ENCODE measurements at places on chromosomes 4 and X.
A peak's percentile ranks its signal among the peaks of the same experiment; 100 is the strongest.

DNA sequence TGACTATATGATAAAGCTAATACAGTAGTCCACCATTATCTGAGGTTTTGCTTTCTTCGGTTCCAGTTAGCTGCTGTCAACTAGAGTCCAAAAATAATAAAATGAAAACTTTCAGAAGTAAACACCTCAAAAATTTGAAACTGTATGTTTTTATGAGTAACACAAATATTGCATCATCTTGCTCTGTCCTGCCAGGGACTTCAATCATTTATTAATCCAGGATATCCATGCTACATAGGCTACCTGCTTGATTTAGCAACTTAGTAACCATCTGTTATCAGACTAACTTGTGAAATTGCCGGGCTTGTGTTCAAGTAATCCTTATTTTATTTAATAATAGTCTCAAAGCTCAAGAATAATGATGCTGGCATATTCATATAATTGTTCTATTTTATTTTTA, 1537.8 kb upstream of the PABPC4L start:
- no peak for DNase-seq

DNA sequence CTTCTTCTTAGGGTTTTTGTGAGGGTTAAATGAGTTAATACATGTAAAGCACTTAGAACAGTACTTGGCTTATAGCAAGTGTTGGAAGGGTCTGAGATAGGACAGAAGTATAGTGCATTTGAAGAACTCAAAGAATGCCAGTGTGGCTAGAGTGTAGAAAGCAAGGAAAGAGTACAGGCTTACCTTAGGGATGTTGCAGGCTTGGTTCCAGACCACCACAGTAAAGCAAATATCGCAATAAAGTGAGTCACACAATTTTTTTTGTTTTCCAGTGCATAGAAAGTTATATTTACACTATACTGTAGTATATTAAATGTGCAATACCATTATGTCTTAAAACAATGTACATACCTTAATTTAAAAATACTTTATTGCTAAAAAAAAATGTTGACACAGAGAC, 41.3 kb downstream of the KIF4A start:
- DNase-seq = no peak

GRCh38 chr4:26418107-26418506, 72.2 kb downstream of the CCKAR start:
- DNase-seq = no peak

- no peak for DNase-seq
Observed at GRCh38 chr4:38495446-38495845, 168.6 kb upstream of the KLF3 start.

GRCh38 chrX:112313201-112313600, 230.6 kb upstream of the TRPC5 start:
- DNase-seq = no peak

DNA sequence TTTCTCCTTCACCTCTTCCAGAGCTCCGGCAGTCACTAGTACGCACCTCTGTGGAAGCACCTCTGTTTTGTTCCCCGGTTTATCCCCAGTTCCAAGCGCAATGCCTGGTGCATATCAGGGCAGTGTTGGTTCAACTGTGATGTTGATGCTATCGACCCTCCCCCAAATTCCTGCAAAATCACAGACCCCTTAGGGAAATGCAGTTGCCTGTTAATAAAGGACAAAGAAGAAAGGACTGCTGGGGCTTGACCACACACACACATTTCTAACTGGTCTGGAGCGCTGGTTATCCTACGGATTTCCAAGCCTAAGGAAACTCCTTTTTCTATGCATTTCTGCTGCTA, 530 bp upstream of the NMU start:
- DNase-seq = no peak

DNA sequence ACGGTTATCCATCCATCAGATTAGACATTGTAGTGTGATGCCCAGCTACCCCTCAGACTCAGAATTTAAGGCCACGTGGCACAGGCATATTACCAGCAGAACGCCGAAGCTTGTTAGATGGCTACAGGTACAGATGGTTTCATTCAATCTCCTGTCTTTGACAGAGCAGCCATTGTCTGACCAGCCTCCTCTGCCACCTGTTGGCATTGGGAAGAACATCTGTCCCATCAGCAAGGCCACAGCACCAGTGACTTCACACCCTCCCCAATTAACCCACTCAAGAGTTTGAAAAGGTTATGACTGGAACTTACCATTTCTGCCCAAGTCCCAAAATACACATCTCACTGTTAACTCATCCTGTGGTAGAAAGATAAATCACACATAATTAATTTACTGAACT, 22.0 kb upstream of the PHKA2 start:
- DNase-seq = no peak

GRCh38 chrX:129347291-129347690, 176.0 kb downstream of the SMARCA1 start:
- no peak for DNase-seq

DNA sequence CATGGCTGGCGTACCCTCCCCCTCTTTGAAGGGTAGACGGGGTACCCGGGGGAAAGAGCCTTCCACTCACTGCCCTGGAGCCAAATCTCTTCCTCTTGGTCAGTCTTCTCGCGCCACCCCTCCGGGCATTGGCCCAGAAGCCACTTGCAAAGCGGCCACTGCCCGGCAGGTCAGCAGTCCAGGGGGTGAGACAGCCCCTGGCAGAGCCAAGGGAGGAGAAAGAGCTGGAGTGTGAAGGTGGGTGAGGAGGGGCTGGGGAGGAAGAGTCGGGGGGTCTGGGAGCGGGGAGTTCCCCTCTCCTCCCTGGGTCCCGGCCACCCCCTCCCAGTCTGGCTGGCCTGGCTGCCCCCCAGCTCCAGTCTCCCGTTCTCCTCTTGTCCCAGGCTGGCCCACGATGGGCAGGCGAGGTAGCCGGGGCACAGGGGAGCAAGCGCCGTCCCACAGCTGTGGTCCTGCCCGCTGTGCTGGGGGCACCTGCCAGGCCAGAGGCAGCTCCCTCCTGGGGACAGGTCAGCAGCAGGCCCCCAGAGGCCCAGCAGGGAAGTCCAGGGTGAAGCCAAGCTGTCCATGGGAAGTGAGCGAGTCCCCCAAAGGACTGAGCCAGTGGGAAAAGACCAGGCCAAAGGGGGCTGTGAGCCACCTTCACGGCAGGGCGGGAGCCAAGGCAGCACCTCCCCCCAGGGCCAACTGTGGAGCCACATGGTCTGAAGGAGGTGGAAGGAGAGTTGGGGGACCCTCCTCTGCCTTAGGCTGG, 21.6 kb upstream of the DUSP9 start:
- no peak for DNase-seq

GRCh38 chr4:143667461-143667860, 33.0 kb downstream of the FREM3 start:
- DNase-seq = no peak

DNA sequence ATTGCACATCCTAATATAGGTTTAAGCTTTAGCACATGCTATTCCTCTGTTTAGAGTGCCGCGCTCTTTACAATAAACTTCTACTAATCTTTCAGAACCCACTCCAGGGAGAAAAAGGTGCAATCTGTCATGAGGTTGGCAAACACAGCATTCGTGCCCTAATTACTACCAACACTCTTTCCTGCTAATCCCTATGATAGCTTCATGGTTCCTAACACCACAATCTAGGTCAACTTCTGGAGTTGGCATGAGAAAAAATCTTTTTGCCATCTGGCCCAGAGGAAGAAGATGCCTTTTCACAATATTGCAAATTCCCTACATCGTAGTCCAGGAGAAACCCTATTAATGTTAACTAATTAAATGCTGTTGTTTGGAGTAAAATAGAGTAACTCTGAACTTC, 39.6 kb downstream of the TMA16 start:
- DNase-seq = no peak

GRCh38 chrX:134794692-134795091, 136.4 kb upstream of the PLAC1 start:
- DNase-seq = no peak

DNA sequence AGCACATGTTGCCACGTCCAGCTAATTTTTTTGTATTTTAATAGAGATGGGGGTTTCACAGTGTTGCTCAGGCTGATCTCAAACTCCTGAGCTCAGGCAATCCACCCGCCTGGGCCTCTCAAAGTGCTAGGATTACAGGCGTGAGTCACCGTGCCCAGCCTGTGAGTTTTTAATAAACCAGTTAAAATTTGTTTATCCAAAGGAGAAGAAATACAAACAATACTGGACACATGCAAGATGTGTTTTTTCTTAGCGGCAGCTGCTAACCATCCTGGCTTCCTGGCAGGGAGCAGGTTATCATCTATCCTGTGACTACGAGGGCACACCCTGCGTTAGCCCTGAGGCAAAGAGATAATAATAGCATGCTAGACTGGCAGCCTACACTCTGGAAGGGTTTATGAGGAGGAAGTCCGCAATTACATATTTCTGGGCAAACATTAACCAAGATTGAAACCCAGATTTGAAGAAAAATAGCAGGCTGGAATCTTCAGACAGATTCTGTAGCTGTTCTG, 191.4 kb downstream of the SPRY1 start:
- no peak for DNase-seq

- no peak for DNase-seq
Observed at GRCh38 chr4:28247805-28248204, 1387.2 kb downstream of the STIM2 start.

DNA sequence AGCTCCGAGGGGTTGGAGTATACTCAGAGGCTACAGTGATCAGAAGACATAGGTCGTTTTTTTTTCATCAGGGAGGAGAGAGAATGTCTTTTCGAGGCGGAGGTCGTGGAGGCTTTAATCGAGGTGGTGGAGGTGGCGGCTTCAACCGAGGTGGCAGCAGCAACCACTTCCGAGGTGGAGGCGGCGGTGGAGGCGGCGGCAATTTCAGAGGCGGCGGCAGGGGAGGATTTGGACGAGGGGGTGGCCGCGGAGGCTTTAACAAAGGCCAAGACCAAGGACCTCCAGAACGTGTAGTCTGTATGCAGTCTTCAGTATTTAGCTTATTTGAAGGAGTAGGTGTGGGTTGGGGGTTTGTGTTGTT, 500 bp downstream of the GAR1 start:
- DNase-seq = peak; percentile 68
